ENCODE measurements at places on chromosomes 16 and 17.

- DNase-seq: no peak
Measured at GRCh38 chr17:67171560-67171959, 73.4 kb downstream of the HELZ start.

DNA sequence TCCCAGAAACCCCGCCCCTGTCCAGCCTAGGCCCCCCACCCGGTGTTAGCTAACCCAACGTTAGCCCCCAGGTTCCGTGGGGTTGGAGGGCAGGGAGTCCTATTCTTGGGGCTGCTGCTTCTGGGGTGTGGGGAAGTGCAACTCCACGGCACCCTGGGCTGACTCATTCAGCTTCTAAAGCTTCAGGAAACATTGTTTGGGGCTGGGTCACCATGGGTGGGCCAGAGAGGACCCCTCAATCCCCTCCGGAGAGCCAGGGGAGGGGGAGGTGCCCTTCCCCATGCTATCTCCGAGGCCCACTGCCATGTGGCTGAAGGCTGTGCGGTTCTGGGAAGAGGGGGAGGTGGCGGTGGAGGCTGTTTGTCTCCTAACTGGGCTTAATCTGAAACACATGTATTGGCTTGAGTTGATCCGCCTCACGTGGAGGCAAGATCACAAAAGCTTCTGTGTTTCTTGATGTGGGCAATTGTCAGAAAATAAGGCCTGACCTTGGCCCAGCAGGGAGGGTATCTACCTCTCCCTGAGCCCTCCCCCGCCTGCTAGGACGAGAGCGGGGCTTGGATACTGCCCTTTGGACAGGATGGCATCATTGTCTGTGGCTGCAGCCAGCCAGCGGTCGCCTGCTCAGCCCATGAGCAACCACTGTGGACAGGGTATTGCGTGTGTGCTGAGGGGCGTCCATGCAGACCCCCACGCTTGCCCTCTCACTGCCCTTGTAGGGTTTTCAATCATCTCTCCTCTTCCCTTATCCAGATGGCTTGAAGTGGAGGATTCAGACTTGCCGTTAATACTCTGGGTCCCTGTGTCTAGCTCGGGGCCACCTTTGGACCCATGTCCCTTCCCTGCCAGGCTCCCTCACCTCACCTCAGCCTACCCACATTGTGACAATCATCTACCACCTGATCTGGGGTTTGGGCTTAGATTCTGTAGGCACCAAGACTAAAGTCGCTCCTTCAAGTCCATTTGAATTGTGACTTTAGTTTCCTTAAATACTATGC is 1.3 kb downstream of the SERPINF1 start:
- DNase-seq: no peak

- DNase-seq: no peak
Measured at GRCh38 chr16:56547949-56548567, 16.8 kb upstream of the MT4 start.

- DNase-seq: no peak
Measured at GRCh38 chr17:2239882-2240430, 63.6 kb downstream of the SMG6 start.

DNA sequence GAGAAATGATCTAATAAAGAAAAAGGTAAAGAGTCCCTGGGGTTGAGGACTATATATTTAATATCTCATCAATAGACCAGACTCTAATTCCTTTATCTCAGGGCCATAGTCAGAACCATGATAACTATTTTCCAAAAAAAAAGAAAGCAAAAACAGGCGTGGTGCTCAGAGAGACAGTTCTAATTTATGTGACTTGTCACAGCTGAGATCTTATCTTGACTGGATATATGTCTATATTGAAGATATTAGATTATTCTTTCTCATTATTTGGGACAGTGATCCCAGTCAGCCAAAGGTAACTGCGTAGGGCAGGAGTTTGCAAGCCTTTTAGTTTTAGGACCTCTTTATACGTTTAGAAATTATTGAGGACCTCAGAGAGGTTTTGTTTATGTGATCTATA is 52.4 kb downstream of the ITFG1 start:
- no peak for DNase-seq

- no peak for DNase-seq
Measured at GRCh38 chr17:43709210-43709609, 47.5 kb upstream of the MEOX1 start.
